ENCODE measurements at places on chromosomes 3 and 15. TPM values are rescaled to one million over a fixed set of nuclear protein-coding genes. Genes with fewer than 3 reads are reported as not detected.

DNA sequence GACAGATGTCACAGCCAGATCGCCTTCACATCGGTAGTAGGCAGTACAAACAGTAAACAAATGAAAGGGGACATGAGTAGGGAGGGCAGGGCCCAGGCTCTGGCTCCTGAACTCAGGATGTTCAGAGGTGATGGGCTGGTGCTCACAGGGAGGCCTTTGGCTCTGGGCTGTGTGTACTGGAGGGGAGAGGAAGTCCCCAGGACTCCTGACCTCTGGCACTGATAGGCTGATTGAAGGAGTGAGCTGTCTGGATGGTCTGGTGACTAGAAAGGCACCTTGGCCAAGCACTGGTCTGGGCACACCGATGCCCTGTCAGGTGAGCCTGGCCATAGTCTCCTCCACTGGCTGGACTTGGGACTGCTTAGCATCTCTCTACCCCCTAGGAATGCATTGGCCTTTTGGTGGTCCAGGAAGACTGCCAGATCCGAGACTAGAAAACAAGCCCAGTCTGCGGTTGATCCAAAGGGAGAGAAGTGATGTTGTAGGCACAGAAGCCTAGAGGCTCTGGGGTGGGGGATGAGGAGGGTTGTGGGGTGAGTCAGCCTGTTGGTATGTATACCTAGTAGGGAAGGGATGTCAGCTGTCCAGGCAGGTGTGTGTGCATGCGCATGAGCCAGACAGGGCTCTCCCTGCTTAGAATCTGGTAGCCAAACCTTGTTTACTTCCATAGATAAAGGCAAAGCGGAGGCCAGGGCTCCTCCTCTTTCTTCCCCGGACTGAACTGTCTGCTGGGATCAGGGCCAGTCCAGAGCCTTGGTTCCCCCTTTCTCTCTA, 1.9 kb downstream of the SPINT1 start:
- peak; percentile 45 for DNase-seq

DNA sequence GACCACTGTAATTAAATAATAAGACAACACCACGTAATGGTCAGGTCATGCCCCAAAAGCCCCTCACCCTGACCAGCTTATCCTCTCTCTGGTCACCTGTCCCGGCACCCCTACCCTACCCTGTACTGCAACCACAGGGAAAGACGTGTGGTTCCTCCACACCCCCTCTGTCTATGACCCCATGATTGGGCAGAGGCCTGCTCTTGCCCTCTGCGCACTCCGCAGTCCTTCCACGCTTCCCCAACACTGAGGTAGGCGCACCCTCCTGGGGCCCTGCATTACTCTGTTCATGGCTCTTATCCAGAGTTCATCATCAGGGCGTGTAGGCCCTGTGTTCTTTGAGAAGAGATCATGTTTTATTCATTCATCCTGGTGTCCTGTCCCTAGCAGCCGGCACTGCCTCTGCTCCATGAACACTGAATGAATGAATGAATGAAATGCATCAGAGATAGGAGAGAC, 33.8 kb downstream of the MGLL start:
- DNase-seq: no peak

Gene SLC12A1
- total RNA-seq: 0.03 TPM

DNA sequence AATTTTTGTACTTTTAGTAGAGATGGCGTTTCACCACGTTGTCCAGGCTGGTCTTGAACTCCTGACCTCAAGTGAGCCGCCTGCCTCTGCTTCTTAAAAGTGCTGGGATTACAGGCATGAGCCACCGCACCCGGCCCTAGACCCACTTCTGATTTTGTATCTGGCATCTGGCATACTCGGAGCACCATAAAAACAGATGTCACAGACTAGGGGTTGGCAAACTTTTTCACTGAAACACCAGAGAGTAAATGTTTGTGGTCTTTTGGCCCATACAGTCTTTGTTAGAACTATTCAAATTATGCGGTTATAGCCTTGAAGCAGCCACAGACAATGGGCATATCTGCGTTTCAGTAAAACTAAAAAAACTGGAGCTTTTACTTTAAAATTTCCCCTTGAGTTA, 110.7 kb downstream of the TJP1 start:
- DNase-seq: no peak

Gene GCNT3
- total RNA-seq: 3.7 TPM

Gene CELF6
- total RNA-seq: 2.1 TPM

DNA sequence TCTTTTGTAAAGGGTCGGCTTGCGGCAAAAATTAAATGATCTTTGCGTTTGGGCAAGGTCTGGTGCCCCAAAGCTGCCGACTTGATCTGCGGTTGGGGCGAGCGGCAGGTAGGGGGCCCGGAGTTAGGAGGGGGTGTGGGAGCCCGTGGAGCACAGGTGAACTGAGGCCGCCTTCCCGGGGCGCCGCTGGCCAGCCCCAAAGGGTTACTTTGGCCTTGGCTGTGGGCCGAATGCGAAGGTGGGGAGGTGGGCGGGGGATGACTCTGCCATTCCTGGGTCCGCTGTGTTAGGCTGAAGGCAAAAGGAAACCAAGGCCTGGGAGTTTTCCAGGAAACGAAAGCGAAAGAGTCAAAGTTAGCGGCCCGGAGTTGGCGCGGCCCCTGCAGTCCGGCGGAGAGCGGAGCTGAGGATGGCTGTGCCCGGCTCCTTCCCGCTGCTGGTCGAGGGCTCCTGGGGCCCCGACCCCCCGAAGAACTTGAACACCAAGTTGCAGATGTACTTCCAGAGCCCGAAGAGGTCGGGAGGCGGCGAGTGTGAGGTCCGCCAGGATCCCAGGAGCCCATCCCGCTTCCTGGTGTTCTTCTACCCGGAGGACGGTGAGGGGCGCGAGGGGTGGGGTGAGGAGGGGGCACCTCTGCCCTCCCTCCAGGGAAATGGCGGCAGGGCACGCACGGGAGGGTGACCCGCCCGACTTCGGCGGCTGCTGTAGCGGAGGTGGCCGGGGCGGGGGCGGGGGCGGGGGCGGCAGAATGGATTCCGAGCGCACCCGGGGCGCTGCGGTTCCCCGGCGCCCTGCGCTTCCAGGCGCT, at the start of gene PARP14:
PARP14 (plus strand) TSS at position 365 of the 809 bp plus-strand sequence; CDS start at position 410, 45 bp downstream.
- peak; percentile 88 for DNase-seq

GRCh38 chr3:184601576-184602371, 40.2 kb downstream of the EPHB3 start:
- peak; percentile 45 for DNase-seq

DNA sequence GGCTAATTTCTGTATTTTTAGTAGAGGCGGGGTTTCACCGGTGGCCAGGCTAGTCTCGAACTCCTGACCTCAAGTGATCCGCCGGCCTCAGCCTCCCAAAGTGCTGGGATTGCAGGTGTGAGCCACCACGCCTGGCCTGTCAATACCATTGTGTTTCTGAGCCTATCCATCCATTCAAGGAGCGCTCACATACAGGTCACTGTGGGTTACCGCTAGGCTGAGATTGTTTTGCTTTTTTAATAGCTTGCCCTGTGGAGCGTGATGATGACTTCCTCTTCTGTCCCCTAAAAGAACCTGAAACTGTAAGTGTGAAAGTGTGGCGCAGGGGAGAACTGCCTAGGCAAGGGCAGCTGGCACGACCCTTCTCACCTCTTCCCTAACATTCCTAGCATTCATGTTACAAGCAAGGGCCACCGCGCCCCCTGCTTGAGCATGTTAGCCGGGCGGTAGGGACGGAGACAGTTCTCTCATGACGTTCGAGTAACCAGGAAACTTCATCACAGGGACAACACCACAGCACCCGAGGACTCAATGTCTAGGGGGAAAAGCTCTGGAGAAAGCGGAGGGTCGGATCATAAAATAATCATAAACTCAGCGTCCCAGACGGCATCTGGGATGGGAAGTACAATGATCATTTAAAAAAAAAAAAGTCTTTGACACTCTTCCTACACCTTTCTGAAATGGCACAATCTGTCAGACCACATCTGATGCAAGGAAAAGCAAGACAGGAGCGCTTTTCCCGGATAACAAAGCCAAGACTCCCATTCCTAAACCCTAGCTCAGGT, 790 bp downstream of the LAMP3 start:
- peak; percentile 47 for DNase-seq

GRCh38 chr3:10744098-10744465, 71.9 kb upstream of the SLC6A11 start:
- no peak for DNase-seq

Gene WNT5A
- total RNA-seq: 22.2 TPM

- DNase-seq: no peak
Measured at GRCh38 chr15:48936666-48937065, 27.1 kb downstream of the SHC4 start.

Gene ATP6V1A
- total RNA-seq: 99.6 TPM

Gene RETNLB
- total RNA-seq: not detected

DNA sequence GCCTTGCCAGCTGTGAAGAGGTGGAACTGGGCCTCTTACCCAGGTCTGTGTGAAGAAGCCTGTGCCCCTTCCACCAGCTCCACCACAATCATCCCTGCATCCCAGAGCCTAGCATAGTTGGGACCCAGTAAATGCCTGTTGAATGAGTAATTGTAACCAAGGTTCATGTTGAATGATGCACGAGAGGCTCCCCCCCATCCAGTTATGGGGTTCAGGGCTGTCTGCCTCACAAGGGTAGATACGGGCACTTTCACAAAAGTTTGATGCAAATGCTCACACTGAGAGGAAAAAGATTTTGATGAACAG, 29.5 kb upstream of the TSEN2 start:
- no peak for DNase-seq

Gene ARRDC4
- total RNA-seq: 20.2 TPM

- no peak for DNase-seq
Measured at GRCh38 chr3:130389743-130390478, 44.4 kb downstream of the COL6A5 start.

Gene PLSCR2
- not detected for total RNA-seq

DNA sequence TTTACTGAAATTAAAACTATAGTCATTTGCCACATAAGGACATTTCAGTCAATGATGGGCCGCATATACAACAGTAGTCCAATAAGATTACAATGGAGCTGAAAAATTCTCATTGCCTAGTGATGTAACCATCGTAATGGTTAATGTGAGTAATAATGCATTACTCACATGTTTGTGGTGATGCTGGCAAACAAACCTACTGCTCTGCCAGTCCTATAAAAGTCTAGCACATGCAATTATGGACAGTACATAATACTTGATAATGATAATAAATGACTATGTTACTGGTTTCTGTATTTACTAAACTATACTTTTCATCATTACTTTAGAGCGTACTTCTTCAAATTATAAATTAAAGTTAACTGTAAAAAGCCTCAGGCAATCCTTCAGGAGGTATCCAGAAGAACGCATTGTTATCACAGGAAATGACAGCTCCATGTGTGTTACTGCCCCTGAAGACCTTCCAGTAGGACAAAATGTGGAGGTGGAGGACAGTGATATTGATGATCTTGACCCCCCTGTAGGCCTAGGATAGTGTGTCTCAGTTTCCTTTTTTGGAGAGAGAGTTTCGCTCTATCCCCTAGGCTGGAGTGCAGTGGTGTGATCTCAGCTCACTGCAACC, 102.7 kb downstream of the ATP1B3 start:
- DNase-seq: no peak

Gene ZNF660
- 8.7 TPM for total RNA-seq

GRCh38 chr3:53226142-53226840, 29.5 kb downstream of the TKT start:
- DNase-seq: no peak

- peak; percentile 55 for DNase-seq
Measured at GRCh38 chr3:29453284-29454001, 172.6 kb downstream of the RBMS3 start.

DNA sequence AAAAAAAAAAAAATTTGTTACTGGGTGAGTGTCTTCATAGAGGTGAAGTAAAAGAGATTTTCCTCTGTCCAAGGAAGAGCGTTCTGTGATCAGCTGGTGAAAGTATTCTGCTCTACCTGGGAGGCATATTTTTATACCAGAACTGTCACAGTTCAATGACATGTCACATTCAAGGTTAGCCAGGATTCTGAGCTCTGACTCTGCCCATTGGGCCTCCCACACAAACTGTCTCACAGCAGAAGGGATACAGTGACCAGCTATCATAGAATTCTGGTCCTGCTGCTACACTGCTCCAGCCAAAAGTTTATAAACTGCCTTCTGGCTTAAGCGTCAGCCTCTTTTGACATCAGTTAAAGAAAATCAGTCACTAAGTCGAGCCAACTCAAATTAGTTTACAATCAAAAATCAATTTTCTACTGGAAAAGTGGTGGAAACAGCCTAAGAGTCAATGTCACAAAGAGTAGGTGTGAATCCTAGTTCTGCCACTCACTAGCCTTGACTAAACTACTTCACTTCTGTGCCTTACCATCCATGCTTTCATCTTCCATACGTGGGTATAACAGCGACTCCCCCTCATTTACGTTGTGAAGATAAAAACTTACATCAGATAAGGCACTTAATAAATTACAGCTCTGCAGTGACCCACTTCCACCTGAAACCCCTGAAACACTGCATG, 52.7 kb upstream of the DCUN1D1 start:
- DNase-seq: no peak

Gene COL6A5
- total RNA-seq: 9.4 TPM

DNA sequence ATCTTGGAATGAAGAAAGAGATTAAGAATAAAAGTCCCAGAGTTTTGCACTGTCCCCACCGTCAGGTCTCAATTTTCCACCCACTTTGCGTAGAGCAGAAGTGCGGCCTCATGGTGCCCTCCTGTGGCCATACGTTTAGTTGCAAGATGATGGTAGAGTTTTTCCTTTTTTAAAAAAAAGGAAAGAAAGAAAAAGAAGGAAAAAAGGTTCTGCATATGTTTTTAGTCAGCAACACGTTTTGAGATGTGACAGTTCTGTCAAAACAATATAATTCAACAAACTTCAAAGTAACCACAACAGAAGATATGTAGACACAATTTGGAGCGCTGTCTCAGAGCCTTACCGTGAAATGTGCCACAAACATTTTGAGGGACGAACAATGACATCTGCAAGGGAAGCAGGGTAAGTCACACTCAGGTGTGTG, 24.6 kb downstream of the EBLN2 start:
- DNase-seq: peak; percentile 90

Gene ZNF620
- 10.7 TPM for total RNA-seq

DNA sequence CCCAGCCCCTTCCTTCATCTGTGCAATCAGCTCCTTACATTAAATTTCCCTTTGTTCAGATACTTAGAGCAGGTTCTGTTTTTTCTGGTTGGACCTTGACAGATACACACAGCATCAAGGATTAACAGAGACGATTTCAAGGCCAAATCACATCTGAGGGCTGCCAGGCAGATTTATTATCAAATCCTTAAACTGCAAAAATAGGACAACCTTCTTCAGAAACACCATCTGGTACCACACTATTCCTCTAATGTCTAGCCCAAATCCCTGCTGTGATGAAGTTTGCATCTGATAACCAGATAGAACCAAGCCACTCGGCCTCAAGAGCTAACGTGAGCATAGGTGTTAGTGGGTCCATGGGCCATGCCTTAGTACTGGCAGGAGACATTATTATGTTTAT, 250.7 kb upstream of the PROK2 start:
- DNase-seq: no peak
